ENCODE measurements at places on chromosomes 6 and 20.

- no peak for DNase-seq
Measured at GRCh38 chr20:35611482-35611881, 4.1 kb upstream of the SPAG4 start.

- DNase-seq: no peak
Measured at GRCh38 chr6:126477678-126478077, 137.8 kb downstream of the CENPW start.

DNA sequence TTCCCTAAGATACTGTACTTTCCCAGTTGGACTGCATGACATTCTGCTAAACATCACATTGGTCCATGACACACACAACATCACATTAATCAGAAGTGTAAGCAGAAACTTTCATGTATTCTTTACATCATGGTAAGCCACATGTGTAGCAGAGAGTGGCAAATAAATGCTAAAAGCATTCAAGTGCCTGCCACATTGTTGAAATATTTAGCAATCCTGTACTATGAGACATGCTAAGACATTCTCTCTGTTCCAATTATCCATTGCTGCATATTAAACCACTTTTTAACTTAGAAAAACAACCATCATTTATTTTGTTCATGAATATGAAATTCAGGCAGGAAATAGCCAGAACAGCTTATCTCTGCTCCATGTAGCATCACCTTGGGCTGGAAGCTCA is 207.7 kb upstream of the GJE1 start:
- peak; percentile 4 for DNase-seq

GRCh38 chr20:13202565-13202964 is 18.5 kb upstream of the ISM1 start:
- DNase-seq: no peak

DNA sequence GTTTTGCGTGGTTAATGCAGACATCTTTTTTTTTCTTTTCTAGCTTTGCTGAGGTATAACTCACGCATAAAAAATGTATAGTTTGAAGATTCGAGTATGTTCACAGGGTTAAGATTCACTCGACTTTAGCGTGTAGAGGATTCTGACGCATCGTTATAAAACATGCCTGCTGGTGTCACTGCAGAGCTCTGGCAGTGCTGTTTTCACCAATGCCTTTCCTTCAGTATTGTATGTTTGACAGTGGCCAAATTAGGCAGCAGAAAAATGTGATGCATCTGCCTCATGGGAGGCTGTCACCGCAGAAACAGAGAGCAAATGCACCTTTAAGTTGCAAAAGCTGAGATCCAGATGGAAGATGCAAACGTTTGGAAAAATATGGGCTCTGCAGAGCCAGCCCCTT is 18.0 kb upstream of the SIRPB2 start:
- DNase-seq: peak; percentile 52

Data from fibroblast of the aortic adventitia (primary cell).